Brain pericyte (primary cell): ENCODE measurements at places on chromosomes 13 and 19.

GRCh38 chr13:76019421-76020044 is 383.4 kb downstream of the LMO7 start:
- no peak for DNase-seq

GRCh38 chr13:79646880-79647279 is 165.9 kb downstream of the NDFIP2 start:
- DNase-seq = no peak

GRCh38 chr19:57888560-57889231 is at the start of gene ZNF814:
Gene ZNF814 (minus strand): TSS chr19:57889037. CDS start chr19:57888802, 235 bp downstream.
- DNase-seq = peak; percentile 52

- DNase-seq = no peak
These were observed 147.5 kb upstream of the OBI1 start for GRCh38 chr13:78806457-78806856.

- no peak for DNase-seq
These were observed 5.6 kb upstream of the KEAP1 start for GRCh38 chr19:10508707-10509106.

- no peak for DNase-seq
These were observed 19.6 kb upstream of the PTPRS start for GRCh38 chr19:5360003-5360780.

DNA sequence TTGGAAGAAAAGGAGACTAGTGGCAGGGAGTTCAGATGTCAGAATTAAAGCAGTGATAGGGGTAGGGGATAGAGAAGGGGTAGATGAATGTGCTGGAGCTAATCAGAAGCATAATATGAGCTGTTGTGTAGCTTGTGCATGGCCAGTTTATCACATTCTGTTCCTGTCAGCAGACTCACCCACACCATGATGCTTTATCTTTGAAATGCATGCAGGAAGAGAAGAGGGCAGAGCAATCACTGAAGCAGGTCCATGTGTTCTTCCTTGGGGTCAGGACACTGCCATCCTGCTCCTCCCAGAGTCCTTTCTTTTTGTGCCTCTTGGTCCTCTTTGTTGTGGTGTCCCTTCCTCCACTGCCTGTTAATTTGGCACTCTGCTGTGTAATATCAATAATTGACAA is 5.8 kb downstream of the CHAMP1 start:
- no peak for DNase-seq

DNA sequence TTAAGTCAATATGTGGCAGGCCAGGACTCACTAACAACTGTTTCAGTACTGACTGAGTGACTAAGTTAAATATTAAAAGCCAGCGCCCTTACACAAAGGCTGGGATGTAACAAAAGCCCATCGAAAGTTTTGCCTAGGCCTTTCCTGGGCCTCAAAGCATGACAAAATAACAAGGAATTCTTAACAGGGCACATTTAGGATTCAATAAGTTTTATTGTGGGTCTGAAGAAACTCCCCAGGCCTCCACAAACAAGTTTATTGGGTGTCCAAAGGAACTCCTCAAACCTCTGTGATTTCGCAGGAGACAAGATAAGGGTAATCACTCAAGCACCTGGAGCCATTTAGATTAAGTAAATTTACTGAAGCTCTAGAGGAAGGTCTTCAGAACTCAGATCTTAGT is 130.7 kb upstream of the SGCG start:
- no peak for DNase-seq

GRCh38 chr19:47032171-47032811 is 12.7 kb downstream of the NPAS1 start:
- no peak for DNase-seq

- peak; percentile 91 for DNase-seq
These were observed 2.8 kb upstream of the TM9SF2 start for GRCh38 chr13:99498171-99499161.
